COR-L47 (cell line): ENCODE measurements at places on chromosomes 7 and 10.

DNA sequence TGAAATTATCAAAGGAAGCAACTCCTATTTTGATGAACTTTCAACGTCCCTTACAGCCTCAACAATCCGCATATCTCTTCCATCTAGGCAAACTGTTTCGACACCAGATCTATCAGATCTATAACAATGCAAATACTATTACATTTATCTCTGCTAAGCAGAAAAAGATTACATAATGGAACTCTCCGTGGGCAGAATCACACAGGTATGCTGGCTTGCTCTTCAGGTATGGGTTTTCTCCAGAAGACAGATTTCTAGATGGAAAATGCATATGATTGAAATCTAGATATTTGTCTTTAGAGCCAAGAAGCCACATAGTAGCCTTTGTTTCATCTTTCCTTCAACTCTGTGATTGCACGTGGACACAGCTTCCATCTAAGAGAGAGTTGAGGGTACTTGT lies 38.6 kb downstream of the ADAM12 start:
- DNase-seq = no peak

- DNase-seq = no peak
Observed at GRCh38 chr7:22545529-22545928, 45.5 kb upstream of the STEAP1B start.

DNA sequence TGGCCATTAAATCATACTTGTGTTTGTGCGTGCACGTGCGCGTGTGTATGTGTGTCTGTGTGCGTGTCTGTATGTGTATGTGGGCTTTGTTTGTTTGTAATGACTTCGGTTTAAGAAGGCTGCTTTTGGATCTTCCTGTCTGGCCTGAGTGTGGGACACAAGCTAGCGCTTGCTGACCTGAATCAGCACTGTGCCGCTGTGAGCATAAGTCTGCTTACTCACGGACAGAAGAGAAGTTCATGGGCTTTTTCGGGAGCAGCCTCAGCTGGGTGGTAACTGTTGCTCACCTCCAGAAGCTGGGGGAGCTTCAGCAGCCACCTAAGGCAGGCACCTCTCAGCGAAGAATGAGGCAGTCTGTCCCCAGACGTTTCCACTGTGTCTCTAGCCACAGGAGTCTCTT lies 56.1 kb upstream of the TRUB1 start:
- no peak for DNase-seq

DNA sequence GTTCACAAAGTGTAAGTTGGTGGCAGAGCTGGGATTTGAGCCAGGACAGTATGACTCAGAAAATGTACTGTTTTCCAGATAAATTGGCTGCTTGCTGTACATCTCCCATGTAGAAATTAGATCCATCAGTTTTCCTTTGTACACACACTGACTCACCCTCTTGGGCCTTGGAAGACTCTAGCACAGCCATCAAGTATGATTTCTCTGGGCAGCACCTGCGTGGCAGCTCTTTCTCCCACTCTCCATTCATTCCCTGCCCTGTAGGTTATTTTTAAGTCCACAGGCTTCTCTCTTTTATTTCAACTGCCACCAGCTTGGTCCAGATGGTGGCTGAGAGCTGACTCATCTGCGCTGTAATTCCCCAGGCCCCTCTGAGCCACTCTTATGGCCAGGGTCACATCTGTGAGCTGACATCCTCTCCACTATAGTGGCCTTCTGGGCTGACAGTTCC lies 28.3 kb upstream of the SDK1 start:
- DNase-seq = no peak

DNA sequence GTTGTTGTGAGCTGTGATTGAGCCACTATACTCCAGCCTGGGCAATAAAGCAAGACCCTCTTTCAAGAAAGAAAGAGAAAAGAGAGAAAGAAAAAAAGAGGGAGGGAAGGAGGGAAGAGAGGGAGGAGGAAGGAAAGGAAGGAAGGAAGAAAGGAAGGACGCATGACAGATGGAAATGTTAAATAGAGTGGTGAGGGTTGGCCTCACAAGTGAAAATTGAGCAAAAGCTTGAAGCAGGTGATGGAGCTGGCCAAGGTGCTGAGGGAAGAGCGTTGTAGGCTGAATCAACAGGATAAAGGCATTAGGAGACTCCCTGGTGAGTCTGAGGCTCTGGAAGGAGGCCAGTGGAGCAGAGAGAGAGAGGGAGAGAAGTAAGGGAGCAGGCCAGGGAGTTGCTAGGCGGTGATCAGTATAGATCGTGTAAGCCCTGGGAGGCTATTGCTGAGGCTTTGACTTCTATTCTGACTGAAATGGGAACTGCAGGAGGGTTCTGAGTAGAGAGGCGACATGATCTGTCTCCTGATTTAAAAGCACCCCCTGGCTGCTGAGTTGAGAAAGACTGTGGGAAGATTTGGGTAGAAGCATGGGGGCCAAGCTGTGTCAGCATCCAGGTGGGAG lies 26.5 kb upstream of the TMEM248 start:
- DNase-seq = no peak

- no peak for DNase-seq
Observed at GRCh38 chr10:3143366-3143765, 29.2 kb downstream of the PITRM1 start.

DNA sequence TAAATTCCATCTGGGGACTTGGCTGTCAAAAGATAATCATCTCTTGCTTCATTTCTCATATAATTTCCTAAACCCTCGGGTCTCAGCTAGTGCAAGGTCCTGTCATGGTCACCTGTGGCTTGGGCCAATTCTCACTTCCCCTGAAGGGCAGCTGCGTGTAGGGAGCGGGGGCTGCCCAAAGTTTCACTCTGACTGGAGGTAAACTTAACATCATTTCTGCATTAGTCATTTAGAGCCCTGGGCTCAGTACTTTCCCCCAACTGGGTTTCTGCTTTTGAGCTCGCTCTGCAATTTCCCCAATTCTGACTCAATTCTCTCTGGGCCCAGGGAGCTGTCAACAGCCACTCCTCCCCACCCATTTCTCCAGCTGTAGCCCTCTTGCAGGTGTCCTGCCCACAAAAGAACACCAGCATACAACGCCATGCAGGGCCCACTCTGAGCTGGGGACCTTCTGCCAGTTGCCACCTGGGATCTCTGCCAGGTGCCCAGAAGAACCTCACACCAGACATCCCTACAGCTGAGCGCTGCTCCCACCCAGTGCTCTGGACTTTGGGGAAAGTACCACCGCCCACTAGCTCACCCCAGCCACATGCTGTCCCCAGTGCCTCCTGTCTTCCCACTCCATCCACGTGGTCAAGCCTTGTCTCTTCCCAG lies 37.9 kb downstream of the VOPP1 start:
- no peak for DNase-seq

DNA sequence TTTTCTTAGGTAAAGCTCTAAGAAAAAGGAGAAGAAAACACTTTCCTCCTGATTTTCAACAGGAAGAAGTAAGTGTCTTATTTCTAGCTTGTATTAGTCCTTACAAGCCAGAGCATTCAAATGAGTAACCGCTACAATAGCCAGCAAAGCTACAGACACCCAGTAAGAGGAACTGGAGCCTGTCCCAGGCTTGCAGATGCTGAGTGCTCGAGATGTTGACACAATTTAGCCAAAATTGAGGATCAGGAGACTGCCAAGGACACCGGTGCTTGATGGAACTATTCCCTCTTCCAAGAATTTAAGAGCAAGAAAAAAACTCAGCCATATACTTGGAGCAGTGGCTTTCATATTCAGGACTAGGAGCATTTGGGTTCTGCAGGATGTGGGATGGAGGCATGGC lies 149.3 kb upstream of the DPP6 start:
- no peak for DNase-seq

DNA sequence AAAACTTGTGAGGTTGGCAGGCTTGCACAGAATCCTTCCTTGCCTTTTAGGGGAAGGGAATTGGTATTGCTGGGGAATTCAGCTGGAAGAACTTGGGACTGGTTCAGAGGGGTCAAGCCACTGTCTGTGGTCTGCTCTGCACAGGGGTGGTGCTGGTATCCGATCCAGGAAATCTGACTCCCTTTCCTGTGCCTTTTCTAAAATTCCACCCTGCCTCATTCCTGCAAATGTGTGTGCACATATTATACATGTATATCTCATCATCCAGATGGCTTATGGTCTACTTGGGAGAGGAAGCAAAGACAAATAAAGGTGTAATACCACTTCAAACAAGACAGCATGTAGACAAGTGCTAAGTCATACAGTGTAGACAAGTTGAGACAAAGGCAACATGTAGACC lies 14.3 kb downstream of the UBTD1 start:
- no peak for DNase-seq

DNA sequence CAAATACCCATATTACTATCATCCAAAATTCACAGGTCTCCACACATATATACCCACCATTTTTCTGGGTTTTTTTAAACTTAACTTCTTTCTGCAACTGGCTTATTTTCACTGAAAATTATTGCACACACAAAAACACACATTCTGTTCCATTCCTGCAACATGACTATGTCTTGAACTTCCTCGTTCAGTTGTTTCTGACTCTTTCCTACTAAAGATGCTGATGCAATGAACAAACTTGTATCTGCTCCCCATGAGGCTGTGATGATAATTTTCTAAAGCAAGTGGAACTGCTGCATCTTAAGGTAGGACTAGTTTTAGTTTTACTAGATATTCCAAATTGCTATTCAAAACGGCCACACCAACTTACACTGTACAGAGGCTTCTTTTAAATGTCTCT lies 77.7 kb downstream of the OSBPL3 start:
- DNase-seq = no peak

- no peak for DNase-seq
Observed at GRCh38 chr7:39016609-39017008, 38.9 kb downstream of the POU6F2 start.

DNA sequence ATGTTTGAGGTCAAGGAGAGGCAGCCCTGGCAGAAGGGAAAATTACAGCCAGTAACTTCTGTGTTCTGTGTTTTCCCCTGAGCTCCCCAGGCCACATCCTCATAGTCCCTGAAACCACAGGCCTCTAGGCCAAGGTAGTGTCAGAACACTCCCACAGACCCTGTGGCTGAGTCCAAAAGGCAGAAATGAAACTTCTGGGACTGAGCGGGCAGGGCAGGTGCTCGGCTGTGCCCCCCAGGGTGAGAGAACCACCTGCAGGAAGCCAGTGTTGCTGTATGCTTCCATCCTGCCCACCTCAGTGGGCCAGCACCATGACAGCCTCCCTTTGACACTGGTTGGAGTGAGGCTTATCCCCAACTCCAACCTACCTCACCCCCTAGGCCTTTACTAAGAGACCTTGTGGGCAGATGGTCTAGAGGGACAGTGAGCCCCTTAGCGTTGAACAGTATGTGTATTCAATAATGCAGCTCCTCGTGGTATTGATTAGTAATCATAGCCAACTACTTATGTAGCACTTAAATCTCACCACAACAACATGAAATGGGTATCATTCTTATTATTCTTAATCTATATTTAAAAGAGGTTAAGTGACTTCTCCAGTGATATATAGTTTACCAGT lies 30.3 kb downstream of the PIK3CG start:
- no peak for DNase-seq

- DNase-seq = no peak
Observed at GRCh38 chr7:106317971-106318370, 33.2 kb upstream of the NAMPT start.

- no peak for DNase-seq
Observed at GRCh38 chr10:2445370-2445769, 622.0 kb upstream of the PFKP start.

DNA sequence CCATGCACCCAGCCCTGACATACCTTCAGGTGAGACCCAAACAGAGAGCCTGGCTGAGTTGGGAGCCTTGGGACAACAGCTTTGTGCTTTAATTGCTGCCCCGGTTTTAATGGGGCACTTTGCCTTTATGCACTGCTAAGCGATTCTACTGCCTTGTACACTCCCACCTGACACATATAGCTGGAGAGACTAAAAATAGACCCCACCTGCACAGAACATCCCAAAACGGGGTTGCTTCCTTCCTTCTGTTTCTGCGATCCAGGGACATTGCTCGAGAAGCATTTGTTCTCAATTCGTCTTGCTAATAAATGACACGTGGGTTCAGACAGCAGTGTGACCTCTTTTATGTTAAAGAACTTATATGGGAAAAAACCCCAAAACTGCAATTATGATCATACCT lies 258.8 kb upstream of the MYO3A start:
- DNase-seq = no peak
